ENCODE measurements at places on chromosomes 13 and 19.

DNA sequence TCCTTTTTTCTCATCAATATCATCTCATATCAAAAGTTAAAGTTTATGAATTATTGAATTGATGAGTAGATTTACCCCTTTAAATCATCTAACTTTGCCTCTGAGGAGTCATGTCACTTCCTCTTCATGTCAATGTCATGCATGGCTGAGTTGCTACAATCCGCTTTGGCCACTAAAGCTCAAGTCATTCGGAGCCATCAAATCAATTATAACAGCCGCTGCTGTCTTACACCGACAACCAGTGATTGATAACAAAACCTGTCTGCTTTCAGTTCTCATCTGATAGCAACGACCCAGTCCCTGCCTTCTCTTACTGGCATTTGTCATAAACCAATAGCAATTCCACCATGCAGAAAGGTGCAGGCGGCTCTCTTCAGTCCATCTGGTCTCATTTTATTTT is 429.3 kb downstream of the DIAPH3 start:
- DNase-seq: no peak

DNA sequence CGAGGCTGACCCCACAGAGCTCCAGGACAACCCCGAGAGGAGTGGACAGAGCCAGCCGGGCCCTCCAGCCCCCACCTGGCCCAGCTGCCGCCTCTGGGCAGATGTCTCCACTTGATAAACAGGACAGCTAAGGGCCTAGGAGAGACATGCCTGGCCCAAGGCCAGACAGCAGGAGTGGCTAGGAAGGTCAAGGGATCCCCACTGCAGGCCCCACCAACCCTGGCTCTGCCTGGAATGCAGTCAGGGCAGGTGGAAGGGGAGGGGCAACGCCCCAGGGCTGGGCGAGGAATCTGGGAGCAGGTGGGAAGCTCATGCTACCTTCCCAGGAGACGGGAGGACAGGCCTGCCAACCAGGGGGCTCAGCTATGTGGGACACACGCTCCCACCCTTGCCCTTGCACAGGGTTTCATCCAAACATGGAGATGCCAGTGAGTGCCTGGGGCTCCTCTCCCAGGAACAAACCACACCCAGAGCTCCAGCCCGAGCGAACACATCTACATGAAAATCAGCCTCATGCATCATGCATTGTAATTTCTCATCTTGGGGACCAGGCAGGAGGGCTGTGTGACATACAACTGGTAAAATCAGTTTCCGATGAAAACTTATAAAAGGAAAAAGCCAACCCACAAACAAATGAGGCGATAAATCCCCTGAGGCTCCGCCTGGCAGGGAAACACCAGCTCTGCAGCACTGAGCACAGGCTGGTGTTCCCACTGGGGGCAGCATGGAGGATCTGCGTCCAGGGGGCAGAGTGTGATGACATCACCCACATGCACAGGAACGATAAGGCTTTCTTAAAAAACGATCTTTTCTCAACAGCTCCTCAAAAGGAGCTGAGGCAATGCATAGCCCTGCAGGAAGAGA is 25.0 kb downstream of the SH3GL1 start:
- peak; percentile 67 for DNase-seq

DNA sequence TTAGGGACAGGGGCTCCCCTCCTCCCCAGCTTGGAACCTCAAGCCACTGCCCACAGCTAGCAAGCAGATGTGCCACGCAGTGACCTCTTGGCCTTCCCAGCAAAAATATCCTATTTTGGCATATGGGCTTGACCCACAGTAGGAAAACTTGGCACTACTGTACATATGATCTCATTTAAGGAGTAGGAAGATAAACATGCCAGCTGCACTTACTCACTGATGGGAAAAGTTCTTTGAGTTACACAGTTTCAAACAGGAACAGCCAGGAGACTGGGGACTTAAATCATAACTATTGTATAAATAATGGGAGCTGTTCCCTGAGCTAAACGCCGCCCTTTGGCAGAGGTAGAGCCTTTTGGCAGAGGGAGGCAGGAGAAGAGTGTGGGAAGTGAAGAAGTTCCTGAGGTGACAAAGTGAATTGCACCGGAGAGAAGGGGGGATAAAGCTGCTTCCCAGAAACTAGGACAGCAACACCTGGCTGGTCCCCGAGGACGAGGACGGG is 6.1 kb downstream of the SACS start:
- no peak for DNase-seq

DNA sequence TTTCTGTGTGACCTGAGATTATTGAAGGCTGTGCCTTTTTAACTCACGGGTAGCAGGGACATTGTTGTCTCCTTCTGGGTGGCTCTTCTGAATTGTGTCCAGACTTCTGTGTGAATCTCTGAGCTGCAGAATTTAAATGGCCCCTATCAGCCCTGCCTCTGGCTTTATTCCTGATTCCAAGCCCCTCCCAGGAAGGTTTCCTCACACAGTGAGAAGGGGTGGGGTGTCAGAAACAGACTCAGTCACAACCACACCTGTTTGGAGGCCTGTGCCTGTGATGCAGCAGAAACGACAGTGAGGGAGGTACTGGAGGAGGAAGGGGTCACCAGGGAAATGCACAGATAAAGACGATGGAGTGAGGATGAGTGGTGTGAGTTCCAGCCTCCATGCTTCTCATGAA is at the start of gene CLC:
Gene CLC (minus strand): TSS at position 139 of the 400 bp plus-strand sequence. CDS start 77 bp downstream, at position 62.
- no peak for DNase-seq

DNA sequence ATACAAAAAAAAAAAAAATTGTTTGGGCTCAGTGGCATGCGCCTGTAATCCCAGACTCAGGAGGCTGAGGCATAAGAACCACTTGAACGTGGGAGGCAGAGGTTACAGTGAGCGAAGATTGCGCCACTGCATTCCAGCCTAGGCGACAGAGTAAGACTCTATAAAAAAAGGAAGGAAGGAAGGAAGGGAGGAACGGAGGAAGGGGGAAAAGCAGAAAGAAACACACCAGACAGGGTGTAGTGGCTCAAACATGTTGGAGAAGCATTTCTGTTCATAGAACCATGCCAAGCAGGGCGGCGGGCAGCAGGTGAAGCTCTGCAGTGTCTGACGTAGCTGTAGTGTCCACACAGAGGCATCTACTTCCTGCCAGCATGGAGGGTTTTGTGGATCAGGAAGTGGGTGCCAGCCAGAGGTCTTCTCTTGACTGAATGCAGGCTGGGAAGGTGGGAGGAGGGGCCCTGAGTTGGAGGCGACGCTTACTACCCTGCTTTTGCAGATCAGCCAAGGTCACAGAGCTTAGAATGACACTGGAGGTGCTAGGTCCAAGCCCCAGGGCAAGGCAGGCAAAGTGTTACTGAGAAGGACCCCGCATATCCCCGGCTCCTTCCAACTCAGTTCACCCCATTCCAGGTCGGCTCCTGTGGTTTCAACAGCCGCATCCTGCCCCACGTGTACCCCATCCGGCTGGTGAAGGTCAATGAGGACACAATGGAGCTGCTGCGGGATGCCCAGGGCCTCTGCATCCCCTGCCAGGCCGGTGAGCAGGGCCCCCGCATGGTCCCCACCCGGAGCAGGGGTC is 11.6 kb upstream of the PGLS start:
- no peak for DNase-seq

DNA sequence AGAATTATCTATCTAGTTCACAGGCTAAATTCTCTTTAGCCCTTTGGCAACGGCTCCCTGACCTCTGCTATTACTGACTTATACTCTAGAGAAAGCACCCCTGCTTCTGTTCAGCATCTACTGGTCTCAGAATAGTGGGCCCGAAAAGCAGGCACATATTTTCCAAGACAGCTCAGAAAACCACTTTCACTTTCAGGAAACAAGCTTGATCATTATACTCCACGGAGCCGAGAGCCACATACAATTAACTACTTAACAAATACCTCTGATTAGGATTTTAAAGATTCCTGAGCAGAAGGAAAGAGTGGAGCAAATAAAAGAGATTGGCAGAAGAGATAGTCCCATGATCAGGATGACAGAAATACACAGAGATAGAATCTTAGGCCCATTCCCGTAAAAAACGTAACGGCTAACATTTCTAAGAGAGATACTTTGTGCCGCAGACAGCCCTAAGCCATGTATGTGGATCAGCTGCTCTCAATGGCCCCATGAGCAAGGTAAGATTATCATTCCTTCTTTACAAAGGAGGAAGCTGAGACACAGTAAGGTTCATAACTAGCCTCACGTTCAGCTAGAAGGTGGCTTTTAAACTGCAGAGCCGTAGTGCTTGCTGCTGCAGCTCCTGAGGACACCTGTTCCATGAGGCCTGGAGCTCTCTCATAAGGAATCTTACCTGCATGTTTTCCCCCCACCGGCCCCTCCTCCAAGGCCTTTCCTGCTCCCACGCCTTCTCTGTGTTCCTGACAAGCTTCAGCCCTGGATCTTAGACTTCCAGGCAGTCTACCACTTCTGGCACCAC is 227.2 kb downstream of the FOXO1 start:
- no peak for DNase-seq

- no peak for DNase-seq
These were observed 1.4 kb upstream of the C2CD4C start for GRCh38 chr19:410243-410781.

- DNase-seq: no peak
These were observed 336.5 kb downstream of the MZT1 start for GRCh38 chr13:72390909-72391308.

GRCh38 chr13:47111499-47111898 is 214.6 kb upstream of the HTR2A start:
- DNase-seq: no peak

DNA sequence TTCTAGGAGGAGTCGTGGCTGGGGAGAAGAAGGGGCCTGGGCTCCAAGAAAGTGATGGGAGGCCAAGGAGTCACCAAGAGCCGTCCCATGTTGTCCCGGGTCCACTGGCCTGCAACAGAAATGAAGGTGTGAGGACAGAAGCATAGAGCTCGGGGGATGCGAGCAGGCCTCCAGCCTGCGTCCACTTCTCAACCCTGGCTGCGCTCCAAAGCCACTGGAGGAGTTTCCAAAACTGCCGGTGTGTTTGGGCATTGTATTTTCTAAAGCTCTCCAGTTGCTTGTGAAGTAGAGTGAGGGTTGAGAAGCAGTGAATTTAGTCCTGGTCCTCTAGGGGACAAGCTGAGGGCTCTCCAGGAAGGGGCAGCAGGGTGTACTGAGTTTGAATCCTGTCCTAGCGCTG is 13.0 kb downstream of the FFAR2 start:
- DNase-seq: no peak

DNA sequence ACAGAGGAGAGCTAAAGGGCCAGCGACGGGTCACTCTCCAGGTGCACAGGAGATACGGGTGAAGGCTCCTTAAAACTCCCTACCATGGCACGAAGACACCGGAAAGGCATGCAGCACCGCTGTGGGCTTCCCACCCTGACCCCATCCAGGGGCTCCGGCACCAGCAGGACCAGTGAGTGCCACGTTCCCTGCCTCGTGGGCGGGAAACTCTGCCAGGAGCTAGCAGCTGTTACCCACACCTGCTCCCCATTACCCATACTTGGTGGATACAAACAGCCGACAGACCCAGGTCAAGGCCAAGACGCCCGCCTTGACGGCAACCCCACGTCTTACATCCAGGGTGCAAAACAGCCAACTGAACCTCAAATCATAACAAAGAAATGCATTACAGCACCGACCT is 56.7 kb downstream of the GNG7 start:
- no peak for DNase-seq

- DNase-seq: no peak
These were observed 24.9 kb downstream of the ARHGEF7 start for GRCh38 chr13:111139873-111140561.

- DNase-seq: no peak
These were observed 113.3 kb upstream of the SOX1 start for GRCh38 chr13:111953546-111954178.

DNA sequence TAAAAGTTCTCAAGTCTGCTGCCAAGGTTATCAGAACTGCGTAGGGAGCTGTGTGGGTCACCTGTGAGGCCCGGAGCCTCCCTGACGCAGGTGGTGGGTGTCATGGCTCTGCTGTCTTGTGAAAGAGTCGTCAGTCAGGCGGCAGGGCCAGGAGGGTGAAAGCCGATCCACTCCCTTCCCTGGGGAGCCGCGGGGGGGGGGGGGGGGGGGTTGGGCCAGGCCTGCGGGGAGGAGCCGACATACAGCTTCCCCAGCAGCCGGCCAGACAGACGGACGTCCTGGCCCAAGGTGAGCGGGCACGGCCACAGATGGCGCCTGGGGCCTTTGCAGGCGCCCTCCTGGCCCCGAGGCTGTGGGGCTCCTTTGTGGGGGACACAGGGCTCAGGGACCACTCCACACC is 12.4 kb downstream of the SBNO2 start:
- DNase-seq: no peak

- no peak for DNase-seq
These were observed 18.5 kb downstream of the ZNF101 start for GRCh38 chr19:19687090-19687489.

- no peak for DNase-seq
These were observed 45.2 kb downstream of the CDADC1 start for GRCh38 chr13:49292742-49293486.

GRCh38 chr13:33582121-33582520 is 235.8 kb upstream of the RFC3 start:
- no peak for DNase-seq

DNA sequence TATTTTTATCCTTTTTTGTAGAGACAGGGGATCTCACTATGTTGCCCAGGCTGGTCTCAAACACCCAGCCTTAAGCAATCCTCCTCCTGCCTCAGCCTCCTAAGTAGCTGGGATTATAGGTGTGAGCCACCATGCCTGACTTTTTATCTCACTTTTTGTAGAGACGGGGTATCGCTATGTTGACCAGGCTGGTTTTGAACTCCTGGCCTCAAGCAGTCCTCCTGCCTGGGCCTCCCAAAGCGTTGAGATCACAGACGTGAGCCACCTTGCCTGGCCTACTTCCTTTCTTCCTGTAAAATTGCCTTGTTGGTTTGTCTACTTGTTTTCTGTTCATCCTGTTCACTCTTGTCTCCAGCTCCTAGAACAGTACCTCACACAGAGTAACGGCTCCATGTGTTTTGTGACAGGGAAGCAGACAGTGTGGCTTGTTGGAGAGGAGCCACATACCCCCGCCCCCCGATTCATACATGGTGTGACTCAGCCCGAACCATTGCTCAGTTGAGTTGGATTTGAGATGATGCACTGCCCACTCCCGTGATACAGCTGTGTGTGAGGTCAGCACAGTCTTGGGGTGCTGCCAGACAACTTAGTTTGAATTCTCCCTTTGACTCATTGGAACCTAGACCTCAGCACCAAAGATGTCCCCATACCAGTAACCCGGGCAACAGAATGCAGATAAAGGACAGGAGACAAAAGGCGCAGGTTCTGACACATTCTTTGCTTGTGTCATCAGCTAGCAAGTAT is 34.2 kb downstream of the GPR42 start:
- DNase-seq: peak; percentile 70

All from GOT3 (cell line).